Activated CD4-positive, alpha-beta T cell treated with anti-CD3 and anti-CD28 coated beads, Interleukin-2, amount 10 ng/mL, durations not matched to agents 7 days and 5 days (primary cell): ENCODE measurements at places on chromosomes 16 and 17. TPM values are rescaled to one million over a fixed set of nuclear protein-coding genes. Genes with fewer than 3 reads are reported as not detected.

The CACNG3 gene
- total RNA-seq: not detected

- no peak for DNase-seq
Measured at GRCh38 chr16:77579351-77579891, 142.9 kb upstream of the NUDT7 start.

The FNDC8 gene
- not detected for total RNA-seq

GRCh38 chr16:79757968-79758367, 157.4 kb upstream of the MAF start:
- no peak for DNase-seq

DNA sequence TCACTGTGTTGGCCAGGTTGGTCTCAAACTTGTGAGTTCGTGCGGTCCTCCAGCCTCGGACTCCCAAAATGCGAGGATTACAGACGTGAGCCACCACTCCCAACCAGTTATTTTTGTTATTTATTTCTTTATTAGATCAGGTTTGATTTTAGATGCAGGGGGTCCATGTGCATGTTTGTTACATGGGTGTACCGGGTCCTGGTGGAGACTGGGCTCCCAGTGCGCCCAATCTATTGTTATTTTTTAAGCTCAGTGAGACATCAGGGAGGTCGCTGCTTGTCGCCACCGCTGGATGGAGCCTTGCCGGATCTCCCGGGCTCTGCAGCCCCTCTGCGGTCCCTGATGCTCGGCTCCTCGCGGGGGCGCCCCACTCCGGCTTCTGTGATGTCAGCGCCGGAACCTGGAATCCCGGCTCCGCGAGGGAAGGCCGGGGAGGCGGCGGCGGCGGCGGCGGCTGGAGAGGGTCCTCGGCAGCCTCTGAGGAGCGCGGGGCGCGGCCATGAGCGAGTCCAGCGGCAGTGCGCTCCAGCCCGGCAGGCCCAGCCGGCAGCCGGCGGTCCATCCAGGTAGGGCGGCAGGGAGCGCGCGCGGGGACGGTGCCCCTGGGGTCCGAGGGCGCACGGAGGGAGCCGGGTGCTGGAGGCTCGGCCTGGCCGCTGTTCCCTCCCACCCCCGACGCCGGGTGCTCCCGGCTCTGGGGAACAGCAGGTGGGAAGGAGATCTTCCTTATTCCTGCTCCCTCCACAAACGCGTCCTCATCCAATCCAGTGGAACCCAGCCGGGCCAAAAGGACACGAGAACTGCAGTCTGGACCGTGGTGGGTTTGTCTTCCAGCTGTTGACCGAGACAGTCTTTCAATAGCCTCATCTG, at the start of gene TMC7:
TSS of gene TMC7 (plus strand) at position 370 of the 870 bp plus-strand sequence. CDS start at position 500, 130 bp downstream.
- DNase-seq: peak; percentile 10

- no peak for DNase-seq
Measured at GRCh38 chr16:74279266-74279665, 17.3 kb upstream of the PSMD7 start.

The OR4D1 gene
- 0.77 TPM for total RNA-seq

DNA sequence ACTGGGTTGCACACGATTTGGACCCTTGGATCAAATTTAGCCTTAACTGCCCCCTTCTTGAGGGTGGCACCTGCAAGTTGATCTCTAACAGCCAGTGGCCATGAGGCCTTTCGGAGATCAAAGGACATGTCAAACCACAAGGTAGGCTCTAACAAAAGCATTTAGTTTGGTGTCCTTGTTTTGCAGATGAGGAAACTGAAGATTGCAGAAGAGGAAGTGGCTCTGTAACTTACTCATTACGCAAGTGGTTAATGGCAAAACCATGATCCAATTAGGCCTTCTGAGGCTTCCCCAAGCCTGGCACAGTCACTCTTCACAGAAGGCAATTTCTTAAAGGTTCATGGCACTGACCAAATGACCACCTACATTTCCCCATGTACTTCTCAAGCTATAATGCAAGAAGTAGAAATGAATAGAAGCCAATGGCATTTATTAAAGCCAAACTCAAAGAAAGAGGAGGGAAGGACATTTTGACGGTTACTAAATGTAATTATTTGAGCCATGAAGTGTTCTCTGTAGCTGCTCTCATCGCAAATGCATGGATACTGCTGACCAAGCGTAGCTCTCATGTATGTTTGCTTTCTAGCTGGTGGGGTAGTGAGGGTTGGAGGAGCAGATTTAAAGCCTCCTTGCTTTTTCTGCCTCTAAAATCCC, 32.8 kb upstream of the ABCC12 start:
- DNase-seq: no peak

- DNase-seq: no peak
Measured at GRCh38 chr16:61831351-61831917, 204.8 kb downstream of the CDH8 start.

GRCh38 chr17:57781386-57782061, 36.4 kb upstream of the CCDC182 start:
- no peak for DNase-seq

- DNase-seq: peak; percentile 54
Measured at GRCh38 chr16:11640987-11641817, 27.1 kb upstream of the SNN start.

GRCh38 chr17:80868022-80868609, 123.5 kb upstream of the CHMP6 start:
- DNase-seq: no peak

- no peak for DNase-seq
Measured at GRCh38 chr16:86430814-86431213, 79.5 kb upstream of the FOXF1 start.

The EVPLL gene
- not detected for total RNA-seq

- no peak for DNase-seq
Measured at GRCh38 chr17:64767269-64767997, 105.3 kb upstream of the SMURF2 start.

DNA sequence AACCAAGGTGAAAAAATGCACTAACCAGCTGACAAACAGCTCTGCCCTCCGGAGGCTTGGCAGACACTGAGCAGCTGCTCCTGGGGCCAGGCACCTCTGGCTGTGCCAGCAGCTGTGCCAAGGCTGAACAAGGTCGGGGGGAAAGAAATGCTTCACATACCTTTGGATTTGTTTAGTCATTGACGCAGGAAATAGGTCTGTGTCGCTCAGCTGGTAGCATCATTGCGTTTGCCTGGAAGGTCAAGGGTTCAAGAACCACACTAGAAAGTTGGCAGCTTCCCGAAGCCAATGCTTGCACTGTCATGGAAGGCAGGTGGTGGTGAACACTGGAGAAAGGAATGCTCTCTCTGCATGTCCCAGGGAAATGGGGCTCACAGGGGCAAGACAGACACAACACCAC, 63.5 kb downstream of the PCTP start:
- DNase-seq: no peak

The KRT24 gene
- not detected for total RNA-seq

The PKMYT1 gene
- 122 TPM for total RNA-seq

The TNFRSF17 gene
- total RNA-seq: not detected

The OTOP2 gene
- total RNA-seq: not detected

- DNase-seq: no peak
Measured at GRCh38 chr17:65364438-65364837, 197.0 kb downstream of the AXIN2 start.

DNA sequence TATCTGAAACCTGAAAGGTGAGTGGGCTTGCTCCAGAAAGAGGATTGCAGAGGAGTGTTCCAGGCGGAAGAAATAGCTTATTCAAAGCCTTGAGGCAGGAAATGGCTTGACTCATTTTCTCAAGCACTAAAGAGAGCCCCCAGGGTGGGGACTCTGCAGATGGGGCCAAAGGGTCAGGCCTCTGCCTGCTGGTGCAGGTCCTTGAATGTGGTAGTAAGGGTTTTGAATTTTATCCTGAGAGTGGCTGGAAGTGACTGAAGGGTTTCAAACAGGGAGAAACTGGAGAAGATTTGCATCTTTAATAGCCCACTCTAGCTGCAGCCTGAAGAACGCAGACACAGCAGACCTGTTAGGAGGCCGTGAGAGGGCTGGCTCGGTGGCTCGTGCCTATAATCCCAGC, 144.4 kb downstream of the CCT6B start:
- DNase-seq: no peak

DNA sequence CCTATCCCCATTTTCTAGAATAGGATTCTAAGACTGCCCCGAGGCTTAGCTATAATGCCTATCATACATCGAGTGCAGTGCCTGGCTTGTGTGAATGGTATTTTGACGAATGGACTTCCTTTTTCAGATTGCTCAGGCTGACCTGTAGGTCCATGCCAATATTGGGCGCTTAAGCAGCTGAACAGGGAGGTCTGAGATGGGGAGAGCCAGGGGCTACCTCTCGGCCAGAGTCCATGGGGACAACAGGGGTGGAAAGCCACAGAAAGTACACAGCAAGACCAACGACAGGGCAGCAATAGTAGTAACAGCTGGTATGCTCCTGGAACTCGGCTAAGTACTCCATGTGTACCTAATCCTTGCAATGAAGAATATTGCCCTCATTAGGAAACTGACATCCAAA, 91.7 kb upstream of the WSCD1 start:
- DNase-seq: no peak

- peak; percentile 1 for DNase-seq
Measured at GRCh38 chr17:77698903-77699623, 259.4 kb upstream of the TNRC6C start.
